ACHN (cell line): ENCODE measurements at places on chromosomes 1 and 21.

GRCh38 chr21:45863267-45863666, 118.3 kb upstream of the COL6A1 start:
- DNase-seq = no peak

- DNase-seq = no peak
These were observed 44.2 kb upstream of the PLD5 start for GRCh38 chr1:242568666-242569065.

GRCh38 chr1:56827711-56828110, 8.5 kb upstream of the FYB2 start:
- no peak for DNase-seq

DNA sequence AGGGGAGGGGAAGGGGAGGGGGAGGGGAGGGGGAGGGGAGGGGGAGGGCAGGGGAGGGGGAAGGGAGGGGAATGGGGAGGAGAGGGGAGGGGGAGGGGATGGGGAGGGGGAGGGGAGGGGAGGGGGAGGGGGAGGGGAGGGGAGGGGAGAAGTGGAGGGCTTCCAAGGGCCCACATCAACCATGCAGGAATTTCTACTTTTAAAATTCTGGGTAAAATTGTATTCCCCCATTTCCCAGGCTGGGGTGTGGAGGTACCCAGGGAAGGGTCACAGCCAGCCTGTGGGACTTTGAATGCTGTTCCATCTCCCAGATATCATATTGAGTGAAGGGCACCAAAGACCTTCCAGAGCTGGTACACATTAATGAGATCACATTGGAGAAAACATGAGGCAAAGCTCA, 126.9 kb upstream of the ETS2 start:
- DNase-seq = no peak

GRCh38 chr1:19981507-19982312, 2.3 kb upstream of the PLA2G2A start:
- no peak for DNase-seq

DNA sequence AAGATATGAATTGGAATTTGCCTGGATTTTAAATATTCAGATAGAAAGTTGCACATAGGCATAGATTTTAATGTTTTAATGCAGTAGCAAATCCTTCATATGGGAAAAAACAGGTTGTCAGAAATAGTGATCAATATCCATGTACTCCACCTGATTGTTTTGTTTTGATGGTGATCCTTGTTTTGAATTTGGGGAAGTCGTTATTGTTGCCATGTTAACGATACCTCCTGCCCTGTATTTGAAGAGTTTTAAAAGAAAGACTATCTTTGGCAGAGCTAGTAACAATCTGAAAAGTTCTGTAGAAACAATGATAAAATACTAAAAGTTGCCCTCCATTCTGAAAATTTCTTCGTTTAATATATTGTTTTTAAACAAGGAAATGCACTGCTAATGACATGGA, 1.1 kb downstream of the CEP350 start:
- no peak for DNase-seq

DNA sequence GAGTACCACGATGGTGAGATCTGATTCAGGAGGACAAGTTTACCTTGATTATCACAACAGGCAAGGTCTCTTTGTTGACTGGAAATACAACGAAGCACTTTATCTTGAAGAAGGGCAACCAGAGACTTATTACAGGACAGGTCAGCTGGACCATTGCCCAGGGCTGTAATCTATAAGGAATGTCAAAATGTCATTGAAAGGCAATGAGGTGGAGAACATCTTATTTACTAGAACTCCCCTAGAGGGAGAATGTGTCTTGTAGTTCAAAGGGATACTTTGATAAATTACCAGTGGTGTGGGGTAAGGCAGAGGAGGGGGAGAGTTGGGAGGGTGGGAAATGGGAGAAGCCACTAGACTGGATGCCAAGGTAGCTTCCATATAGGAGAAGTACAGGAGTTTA, 212.3 kb downstream of the NCAM2 start:
- peak; percentile 14 for DNase-seq

DNA sequence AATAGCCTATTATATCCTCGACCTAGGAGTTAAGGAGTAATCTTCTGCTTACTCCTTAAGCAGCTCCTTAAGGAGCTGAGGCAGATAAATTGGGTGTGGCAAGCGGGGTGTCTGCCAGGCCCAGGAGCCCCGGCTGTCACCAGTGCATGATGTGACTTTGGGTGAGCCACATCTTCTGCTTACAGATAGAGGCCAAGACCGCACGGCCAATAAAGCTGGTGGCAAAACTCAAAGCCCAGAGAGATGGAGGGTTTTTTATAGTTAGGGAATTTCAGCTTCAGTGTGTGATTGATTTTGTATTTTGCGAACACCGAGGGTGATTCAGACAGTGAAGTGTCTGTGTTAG, 9.8 kb downstream of the MX2 start:
- DNase-seq = no peak

GRCh38 chr1:211591980-211592493, 13.1 kb upstream of the SLC30A1 start:
- peak; percentile 79 for DNase-seq

GRCh38 chr1:107976836-107977235, 11.9 kb upstream of the VAV3 start:
- DNase-seq = no peak

GRCh38 chr1:242133796-242134195, 134.9 kb upstream of the MAP1LC3C start:
- no peak for DNase-seq

GRCh38 chr1:214414691-214415090, 133.7 kb downstream of the SMYD2 start:
- DNase-seq = no peak

DNA sequence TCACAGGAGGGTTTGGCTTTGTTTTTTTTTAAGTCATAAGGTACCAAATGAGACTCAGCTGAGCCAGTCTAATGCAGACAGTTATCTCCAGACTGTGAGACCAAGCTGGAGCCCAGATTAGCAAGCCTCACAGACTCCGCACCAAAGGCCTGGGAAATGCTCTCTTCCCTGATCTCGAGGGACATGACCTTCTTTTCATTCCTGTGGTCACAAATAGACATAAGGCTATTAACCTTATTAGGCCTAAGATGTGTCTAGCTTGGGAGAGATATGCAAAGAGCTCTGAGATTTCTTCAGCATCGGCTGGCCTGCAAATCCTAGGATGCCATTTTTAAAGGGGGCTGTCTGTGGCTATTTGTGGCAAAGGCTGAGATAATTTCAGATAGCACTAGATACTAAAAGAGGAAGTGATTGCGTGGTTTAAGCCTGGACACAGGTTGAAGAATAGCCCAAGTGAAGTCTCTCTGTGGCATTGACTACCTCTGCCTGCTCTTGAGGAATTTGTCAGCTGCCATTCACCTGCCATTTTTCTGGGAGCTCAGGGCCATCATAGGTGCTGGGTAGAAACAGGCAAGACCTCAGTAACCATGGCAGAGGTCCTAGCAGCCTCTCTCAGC, 301.3 kb downstream of the SIPA1L2 start:
- no peak for DNase-seq

DNA sequence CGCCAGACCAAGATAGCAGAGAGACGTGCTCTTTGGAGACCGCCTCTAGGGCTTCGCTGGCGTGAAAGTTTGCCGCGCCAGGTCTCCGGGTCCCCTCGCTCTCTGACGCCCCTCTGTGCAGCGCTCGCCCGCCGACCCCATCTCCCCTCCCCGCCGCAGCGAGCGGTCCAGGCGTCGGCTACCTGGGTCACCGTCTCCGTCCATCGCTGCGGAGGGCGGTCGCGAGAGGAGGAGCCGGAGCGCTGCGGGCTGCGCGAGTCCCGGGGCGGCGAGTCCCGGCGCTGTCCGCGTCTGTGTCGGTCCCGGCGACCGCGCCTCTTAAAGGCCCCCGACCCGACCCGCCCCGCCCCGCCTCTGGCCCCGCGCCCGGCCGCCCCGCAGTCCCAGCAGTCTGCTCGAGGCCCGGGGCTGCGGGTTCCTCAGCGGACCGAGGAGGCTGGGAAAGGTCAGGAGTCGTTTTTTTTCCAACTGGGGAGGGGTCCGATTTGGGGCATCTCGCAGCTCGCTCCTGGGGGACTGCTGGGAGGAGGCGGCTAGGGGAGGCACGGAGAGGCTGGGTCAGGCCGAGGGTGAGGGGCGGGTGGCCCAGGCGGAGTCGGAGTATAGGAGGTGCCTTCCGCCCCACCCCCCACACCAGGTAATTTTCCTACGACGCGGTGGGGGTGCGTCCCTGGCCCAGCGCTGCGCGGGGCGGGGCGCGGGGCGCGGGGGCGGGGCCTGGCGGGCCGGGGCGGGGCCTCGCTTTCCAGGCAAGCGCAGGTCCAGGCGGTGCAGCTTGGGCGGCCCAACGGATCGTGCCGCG, at the start of the genes FBXO2 and FBXO44:
Gene FBXO2 (minus strand): TSS at position 293 of the 802 bp plus-strand sequence. CDS start 89 bp downstream, at position 204.
Gene FBXO44 (plus strand): TSS at position 741 of the 802 bp plus-strand sequence. CDS start 959 bp downstream, outside the sequence.
- DNase-seq = no peak

- DNase-seq = no peak
These were observed 101.7 kb downstream of the RIPK4 start for GRCh38 chr21:41664881-41665765.

- DNase-seq = no peak
These were observed 15.9 kb downstream of the SAMD11 start for GRCh38 chr1:939511-940106.
